ENCODE measurements at places on chromosomes 6 and 20. TPM values are rescaled to one million over a fixed set of nuclear protein-coding genes. Genes with fewer than 3 reads are reported as not detected.

CLVS2 gene
- not detected for total RNA-seq

LTV1 gene
- total RNA-seq = 14.1 TPM

EDN1 gene
- 3.4 TPM for total RNA-seq

C20orf204 gene
- 2.0 TPM for total RNA-seq

PRL gene
- total RNA-seq = not detected

PPIL1 gene
- 17.8 TPM for total RNA-seq

CD40 gene
- 7.3 TPM for total RNA-seq

TFAP2D gene
- not detected for total RNA-seq

SAMD5 gene
- total RNA-seq = 0.65 TPM

FOXQ1 gene
- total RNA-seq = 0.39 TPM

ASIP gene
- not detected for total RNA-seq

PDE7B gene
- total RNA-seq = 5.0 TPM

PERP gene
- 45.8 TPM for total RNA-seq

PANK2 gene
- 41.8 TPM for total RNA-seq

SNAP91 gene
- total RNA-seq = 0.52 TPM

BPI gene
- total RNA-seq = 0.13 TPM

SLC2A4RG gene
- 58.7 TPM for total RNA-seq

ELOVL2 gene
- total RNA-seq = 0.16 TPM

GSTA3 gene
- not detected for total RNA-seq

SMIM26 gene
- total RNA-seq = 172 TPM

GRM4 gene
- total RNA-seq = not detected

BPIFB2 gene
- not detected for total RNA-seq

BTNL2 gene
- total RNA-seq = not detected

BFSP1 gene
- 6.4 TPM for total RNA-seq

SYCP2 gene
- total RNA-seq = 0.52 TPM

HLA-DRB1 gene
- not detected for total RNA-seq

DHX16 gene
- total RNA-seq = 25.2 TPM
